ENCODE measurements at places on chromosomes 2 and 18. TPM values are rescaled to one million over a fixed set of nuclear protein-coding genes. Genes with fewer than 3 reads are reported as not detected.

The CRYBA2 gene
- not detected for total RNA-seq

The STARD6 gene
- not detected for total RNA-seq

The KCNG2 gene
- total RNA-seq, result 0.12 TPM

The CD8B2 gene
- 0.23 TPM for total RNA-seq

The TANK gene
- 60.3 TPM for total RNA-seq

The PFN4 gene
- total RNA-seq, result not detected

The SERPINB4 gene
- not detected for total RNA-seq

The PIKFYVE gene
- 19.0 TPM for total RNA-seq

The TAF1B gene
- 39.7 TPM for total RNA-seq

The SOS1 gene
- 11.2 TPM for total RNA-seq

Data from smooth muscle cell of the coronary artery (primary cell).